ENCODE measurements at places on chromosomes 5 and 9.

GRCh38 chr5:169151051-169151805 is 149.7 kb downstream of the SLIT3 start:
- no peak for DNase-seq

DNA sequence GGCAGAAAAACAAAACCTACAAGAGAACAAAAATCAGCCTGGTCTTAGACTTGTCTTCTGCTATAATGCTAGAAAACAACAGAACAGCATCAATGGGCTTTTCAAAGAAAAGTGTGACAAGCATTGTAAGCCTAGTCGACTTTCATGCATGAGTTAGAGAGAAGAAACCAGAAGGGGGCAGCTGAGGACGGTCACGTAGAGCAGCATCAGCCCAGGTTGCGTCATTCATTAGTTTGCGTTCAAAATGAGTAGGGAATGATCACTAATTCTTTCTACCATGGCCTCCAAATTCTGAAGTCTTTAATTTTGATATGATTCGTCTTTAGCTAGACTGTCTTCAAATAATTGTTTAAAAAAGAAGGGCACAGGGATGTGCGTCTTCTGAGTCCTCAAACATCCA is 4.7 kb upstream of the ISCA1 start:
- peak; percentile 69 for DNase-seq

- DNase-seq = peak; percentile 55
Measured at GRCh38 chr5:154351566-154351965, 94.2 kb upstream of the SAP30L start.

DNA sequence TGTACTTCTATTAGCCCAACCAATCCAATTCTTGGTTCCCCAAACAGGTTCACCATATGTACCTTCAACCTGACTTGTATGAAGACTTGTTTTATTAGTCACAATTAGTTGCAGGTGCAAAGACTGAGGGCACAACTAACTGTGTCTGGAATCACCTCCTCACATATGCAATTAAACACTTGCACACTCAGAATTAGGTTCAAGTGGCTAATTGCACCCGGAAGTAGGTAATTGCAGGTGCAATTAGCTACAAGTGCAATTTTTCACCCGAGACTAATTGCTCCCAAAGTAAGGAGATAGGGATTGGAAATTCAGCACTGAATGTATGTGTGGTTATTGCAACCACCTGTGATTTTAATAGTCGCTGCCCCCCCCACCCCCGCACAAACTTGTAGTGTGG is 338.9 kb downstream of the ZSWIM6 start:
- DNase-seq = no peak

- DNase-seq = peak; percentile 73
Measured at GRCh38 chr5:3310541-3311261, 284.9 kb upstream of the IRX1 start.

GRCh38 chr9:80507611-80508010 is 935.8 kb downstream of the TLE4 start:
- no peak for DNase-seq

GRCh38 chr9:121709798-121710197 is 58.4 kb downstream of the DAB2IP start:
- no peak for DNase-seq

GRCh38 chr5:177472460-177473442 is 683 bp downstream of the DBN1 start:
- DNase-seq = no peak

DNA sequence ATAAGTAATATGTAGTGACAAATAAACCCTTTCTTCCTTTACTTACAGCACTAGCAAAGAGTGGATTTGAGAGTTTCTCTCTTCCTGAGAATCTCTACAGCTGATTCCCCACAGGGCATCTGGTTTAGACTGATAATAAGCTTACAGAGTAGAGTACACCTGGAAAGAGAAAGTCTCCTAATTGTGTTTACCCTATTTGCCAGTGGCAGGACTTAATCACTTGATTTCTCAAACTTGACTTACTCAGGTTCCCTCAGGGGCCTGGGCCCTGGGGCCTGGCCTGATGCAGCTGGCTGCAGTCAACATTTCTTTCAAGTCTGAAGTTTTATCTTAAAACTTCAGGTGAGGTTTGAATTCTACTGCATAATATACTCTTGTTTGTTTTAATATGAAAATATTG is 38.0 kb upstream of the UBTD2 start:
- no peak for DNase-seq

DNA sequence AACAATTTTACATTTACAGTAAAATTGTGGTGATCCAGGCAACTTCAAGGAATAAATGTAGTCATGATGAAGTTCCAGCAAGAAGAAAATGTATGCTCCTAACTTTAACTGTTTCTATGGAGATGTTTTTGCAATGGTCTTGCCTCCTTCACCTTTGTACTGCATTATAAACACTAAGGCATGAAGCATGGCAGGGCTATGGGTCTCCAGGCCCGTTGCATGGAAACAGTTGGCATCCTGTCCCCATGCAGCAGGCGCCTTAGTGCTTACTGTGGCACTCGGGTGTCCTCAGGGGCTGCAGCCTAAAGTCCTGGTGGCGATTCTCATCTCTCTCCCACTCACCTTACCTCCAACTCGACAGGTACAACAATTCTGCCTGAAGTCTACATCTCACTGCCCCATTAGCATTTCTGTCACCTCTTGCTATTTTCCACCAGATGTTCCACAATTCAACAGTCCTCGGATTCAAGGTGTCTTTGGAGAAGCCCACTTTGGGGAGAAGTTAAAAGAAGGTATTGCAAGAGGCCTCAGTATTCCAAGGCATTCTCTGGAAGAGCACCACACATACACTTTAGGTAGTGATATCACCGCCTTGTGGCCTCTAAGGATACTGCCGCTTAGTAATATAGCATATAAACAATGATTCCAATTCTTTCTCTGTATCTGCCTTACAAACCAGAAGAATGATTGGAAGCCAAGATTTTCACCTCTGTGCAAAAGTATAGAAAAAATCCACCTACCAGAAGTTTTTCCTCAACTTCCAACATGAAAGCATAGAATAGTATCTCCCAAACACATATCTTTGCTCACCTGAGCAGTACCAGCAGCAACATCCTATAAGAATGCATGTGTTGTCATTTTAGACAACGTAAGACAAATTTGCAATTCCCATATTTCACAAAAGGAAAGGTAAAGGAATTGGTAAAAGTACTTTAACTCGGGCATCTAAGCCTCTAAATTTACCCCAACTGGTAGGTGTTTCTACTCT is 5.1 kb downstream of the LIFR start:
- peak; percentile 58 for DNase-seq

DNA sequence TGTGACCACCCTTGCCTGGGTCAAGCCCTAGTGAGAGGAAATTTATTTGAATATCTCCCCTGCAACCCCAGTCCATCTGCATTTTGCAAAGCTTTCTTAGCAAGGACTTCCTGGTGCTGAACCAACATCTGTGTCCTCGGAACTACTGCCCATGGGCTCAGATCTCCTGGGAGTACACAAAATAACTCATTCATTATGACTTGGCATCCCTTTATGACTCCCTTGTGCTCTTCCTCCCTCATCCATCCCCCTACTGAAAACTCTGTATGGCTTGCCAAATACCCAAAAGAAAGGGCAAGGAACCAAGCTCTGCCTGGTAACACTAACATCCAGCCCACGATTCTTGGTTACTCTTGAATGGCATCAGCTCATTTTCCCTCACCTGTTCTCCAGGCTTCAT is 368.5 kb downstream of the NTRK2 start:
- DNase-seq = no peak

GRCh38 chr5:56496581-56497063 is 263.5 kb upstream of the ANKRD55 start:
- DNase-seq = no peak

DNA sequence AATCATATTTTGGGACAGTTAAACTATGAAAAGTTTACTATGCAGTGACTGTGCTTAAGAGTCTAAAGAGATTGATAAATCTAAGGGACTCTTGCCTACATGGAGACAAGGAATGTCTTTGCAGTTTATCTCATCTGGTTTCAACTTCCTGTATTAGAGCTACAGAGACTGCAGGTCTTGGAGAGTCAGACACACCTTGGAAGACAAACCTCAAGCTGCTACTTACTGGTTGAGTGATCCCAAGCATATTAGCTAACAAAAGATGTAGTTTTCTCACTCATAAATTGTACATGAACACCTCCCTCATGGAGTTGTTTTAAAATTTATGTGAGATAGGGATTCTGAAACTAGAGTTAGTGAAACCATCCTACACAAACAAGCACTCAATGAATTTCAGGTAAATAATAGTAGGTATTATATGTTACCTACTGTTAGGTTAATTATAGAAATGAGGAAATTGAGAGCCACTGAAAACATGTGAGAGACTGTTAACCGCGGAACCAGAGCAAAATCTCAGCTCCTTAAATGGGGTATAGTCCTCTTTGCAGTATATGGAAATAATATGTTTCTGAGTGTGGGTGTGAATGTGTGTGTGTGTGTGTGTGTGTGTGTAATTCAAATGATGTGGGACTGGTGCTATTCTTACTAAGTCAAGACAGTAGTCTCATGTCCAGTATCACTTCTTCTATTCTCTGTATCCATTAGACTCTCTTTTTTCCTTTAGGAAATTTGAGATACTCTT is 752.1 kb downstream of the DTWD2 start:
- no peak for DNase-seq

DNA sequence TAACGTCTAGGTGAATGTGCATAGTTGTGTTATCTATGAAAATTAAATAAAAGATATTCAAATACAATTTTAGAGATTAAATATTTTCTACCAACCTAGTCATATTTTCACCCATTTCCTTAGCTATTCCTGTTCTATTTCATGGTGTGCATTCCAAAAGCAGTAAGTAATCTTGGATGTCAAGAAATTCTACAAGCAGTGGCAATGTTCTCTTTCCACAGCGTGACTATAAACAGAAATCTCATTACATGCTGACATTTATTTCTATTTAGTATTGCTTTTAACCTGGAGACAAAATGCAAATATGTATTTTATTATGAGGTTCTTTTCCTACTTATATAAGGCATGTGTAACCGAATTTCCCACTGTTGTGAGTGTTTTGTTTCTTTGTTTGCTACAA is 510.0 kb downstream of the ACTL7B start:
- DNase-seq = no peak

DNA sequence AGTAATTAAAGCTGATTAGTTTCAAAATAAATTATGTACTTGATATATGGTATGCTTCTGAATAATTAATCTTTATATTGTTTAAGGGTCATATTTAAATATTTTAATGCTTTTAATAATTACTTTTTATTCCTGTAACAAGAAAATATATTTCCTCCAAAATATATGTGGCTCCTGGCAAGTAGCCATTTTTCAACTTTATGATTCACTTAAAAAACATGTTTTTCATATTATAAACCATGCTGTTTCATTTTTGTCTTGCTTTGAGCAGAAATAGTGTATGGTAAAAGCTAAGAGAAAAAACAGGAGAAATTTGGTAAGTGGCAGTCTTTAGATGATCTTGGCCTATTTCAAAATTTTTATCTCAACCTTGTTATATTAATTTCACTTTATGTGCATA is 14.6 kb downstream of the SPATA9 start:
- no peak for DNase-seq

DNA sequence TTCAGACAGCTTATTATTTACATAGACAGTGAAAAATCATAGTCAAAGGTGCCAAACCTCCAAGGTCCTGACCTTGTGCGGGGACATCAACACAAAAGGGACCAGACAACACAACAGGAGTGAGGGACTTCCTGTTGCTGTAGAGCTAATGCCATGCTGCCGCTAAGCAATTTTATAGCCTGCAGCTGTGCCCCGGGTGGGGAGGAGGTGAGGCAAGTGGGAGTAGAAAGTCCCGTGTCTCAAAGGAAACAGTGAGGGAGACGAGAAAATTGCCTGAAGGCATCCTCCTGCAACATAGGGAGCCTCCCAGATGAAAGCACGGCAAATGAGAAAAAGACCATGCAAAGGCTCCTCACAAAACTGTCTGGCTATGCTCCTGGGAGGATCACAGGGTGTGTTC is 58.8 kb downstream of the CAAP1 start:
- DNase-seq = peak; percentile 36

GRCh38 chr5:159581502-159582249 is 251.4 kb upstream of the IL12B start:
- peak; percentile 100 for DNase-seq

DNA sequence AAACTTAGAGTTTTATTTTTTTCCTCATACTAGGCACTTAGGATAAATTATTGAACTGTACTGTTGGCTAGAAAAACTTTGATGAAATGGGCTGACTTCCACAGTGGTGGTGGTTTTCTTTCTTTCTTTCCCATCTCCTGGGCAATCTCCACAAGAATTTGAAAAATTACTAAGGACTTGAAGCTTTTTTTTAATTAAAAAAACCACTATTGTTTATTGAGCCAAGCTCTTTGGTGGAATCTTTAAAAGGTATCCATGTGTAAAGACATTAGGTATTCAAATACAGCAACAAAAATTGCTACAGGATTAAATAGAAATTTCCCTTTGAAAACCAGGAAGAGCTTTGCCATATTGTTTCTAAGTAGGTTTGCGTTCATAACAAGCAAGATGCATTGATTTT is 14.1 kb downstream of the MARCHF6 start:
- DNase-seq = peak; percentile 65

GRCh38 chr5:43616535-43616934 is 13.6 kb downstream of the NNT start:
- DNase-seq = peak; percentile 84

DNA sequence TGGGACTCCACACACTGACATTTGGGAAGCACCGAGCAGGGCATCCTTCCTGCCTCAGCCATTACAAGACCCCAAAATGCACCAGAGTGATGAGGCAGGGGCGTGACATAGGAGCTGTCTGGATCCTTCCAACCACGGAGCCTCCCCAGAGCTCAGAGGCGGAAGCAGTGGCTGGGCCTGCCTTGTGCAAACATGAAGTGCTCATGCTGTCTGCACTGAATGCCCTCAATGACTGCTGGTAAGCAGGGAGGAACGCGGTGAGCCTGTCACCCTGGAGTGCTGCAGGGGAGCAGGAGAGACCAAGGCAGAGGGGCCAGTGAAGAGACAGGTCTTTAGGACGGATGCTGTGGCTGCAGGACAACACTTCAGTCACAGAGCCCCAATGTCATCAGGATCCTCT is 60.2 kb upstream of the HRH2 start:
- no peak for DNase-seq

DNA sequence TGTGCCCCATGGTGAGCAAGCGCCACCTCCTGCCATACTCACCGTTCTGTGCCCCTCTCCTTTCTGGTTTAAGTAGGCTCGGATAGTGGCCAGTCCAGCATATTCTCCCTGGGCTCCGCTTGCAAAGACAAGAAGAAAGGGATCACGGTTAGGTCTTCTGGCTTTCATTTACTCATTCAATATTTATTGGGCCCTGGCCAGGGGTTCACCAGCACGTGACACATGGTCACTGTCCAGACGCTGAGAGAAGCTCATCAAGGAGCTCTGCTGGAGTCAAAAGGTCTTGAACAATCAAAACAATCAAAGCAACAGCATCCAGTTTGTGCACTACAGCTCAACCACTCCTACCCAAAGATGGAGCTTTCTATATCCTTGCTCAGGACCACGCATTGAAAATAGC is 80.2 kb downstream of the GLDC start:
- DNase-seq = no peak

DNA sequence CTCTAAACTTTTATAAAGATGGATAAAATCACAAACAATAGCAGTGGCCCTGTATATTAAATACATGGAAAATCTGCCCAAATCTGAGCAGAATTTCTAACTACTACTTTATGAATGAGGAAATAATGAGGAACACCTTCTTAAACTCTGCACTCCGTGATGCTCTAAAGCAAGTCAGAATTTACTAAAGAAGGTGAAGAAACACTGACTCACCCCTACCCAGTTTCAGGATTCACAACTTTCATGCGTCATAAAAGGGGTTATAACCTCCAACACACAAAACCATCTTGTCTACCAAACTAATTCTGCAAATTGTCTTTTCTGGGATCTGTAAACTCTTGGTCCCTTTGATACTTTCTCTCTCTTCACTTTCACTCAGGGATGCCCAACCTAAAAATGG is 561.1 kb upstream of the ACO1 start:
- no peak for DNase-seq

All from renal cortical epithelial cell (primary cell).